ENCODE measurements at places on chromosomes 13 and 19. TPM values are rescaled to one million over a fixed set of nuclear protein-coding genes. Genes with fewer than 3 reads are reported as not detected.
A peak's percentile ranks its signal among the peaks of the same experiment; 100 is the strongest.

Gene MZT1
- 7.6 TPM for total RNA-seq

GRCh38 chr13:98537306-98537705, 39.6 kb downstream of the STK24 start:
- H3K36me3 ChIP-seq: no peaks in the 10 kb centered on the region
- H3K27me3 ChIP-seq: no peaks in the 10 kb centered on the region
- H3K4me1 ChIP-seq: no peaks in the 10 kb centered on the region
- no peak overlapping the region for H3K27ac ChIP-seq
- DNase-seq: no peak

GRCh38 chr19:47099576-47100050, 14.0 kb downstream of the ZC3H4 start:
- no peak overlapping the region for H3K4me3 ChIP-seq
- H3K4me1 ChIP-seq: peaks cover 91% of the 10 kb centered on the region

GRCh38 chr19:43468354-43469159, 3.1 kb upstream of the LYPD3 start:
- H3K36me3 ChIP-seq: no peaks in the 10 kb centered on the region
- no peak for DNase-seq
- no peaks in the 10 kb centered on the region for H3K27me3 ChIP-seq

- DNase-seq: no peak
- no peaks in the 10 kb centered on the region for H3K27me3 ChIP-seq
- no peaks in the 10 kb centered on the region for H3K4me1 ChIP-seq
- no peaks in the 10 kb centered on the region for H3K36me3 ChIP-seq
- H3K4me3 ChIP-seq: no peak overlapping the region
- H3K27ac ChIP-seq: no peak overlapping the region
Observed at GRCh38 chr19:32181216-32181920, 164.0 kb upstream of the ZNF507 start.

Gene SHISA2
- 4.6 TPM for total RNA-seq

DNA sequence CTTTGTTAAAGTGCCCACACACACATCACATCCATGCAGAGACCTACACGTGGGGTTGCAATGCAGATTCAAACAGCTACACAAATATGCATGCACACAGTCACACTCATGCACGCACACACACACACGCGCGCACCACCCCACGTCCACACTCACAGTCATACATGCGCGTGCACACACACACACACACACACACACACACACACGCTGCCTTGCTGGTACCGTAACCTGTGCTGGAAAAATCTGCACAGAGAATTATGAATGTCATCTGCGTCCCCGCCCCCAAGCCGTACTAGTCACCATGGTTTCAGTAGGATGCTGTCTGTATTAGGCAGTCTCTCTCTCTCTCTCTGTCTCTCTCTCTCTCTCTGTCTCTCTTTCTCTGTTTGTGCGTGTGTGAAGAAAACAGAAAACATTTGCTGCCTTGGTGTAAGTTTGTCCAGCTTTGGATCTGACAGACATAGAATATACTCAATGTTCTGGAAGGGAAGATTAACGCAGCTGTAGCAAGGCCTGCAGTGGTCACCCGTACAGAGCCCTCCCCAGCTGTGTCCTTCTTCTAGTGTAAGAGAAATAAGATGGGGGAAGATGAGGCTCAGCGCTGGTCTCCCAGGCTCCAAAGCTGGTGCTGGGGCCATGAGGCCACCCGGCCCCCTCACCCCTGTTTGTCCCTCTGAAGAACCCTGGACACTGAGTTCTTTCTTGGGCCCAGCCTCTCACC, 26.4 kb upstream of the DPP9 start:
- H3K4me1 ChIP-seq: peaks cover 4% of the 10 kb centered on the region
- no peak for DNase-seq
- no peak overlapping the region for H3K27ac ChIP-seq
- H3K4me3 ChIP-seq: no peak overlapping the region

- DNase-seq: no peak
- H3K36me3 ChIP-seq: no peaks in the 10 kb centered on the region
- H3K27ac ChIP-seq: no peak overlapping the region
- H3K4me1 ChIP-seq: no peaks in the 10 kb centered on the region
- peaks cover 25% of the 10 kb centered on the region for H3K27me3 ChIP-seq
Observed at GRCh38 chr19:32570081-32570785, 10.8 kb upstream of the PDCD5 start.

DNA sequence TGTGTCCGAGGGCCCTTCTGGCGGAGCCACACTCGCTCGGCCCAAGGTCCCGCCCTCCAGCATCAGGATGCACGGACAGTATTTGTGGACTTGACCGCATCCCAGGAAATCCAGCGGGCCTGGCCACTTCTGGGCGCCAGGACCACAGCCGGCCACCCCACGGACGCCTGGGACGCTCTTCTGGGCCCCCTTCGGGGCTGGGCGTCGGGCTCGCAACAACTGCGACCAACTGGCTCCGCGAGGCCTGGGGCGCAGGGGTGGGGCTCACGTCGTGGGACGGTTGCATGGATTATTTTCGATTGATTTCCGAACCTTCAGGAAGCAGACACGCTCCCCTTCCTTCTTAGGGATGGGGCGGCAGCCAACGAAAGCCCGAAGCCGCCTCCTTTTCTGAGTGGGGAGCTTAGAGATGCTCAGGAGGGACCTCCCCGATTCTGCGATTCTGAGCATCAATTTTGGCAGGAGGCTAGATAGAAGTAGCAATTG, 521 bp upstream of the NUP58 start:
- H3K4me1 ChIP-seq: peaks cover 9% of the 10 kb centered on the region
- peak overlapping the region; percentile 68 for H3K4me3 ChIP-seq
- no peak for DNase-seq
- H3K27me3 ChIP-seq: no peaks in the 10 kb centered on the region

DNA sequence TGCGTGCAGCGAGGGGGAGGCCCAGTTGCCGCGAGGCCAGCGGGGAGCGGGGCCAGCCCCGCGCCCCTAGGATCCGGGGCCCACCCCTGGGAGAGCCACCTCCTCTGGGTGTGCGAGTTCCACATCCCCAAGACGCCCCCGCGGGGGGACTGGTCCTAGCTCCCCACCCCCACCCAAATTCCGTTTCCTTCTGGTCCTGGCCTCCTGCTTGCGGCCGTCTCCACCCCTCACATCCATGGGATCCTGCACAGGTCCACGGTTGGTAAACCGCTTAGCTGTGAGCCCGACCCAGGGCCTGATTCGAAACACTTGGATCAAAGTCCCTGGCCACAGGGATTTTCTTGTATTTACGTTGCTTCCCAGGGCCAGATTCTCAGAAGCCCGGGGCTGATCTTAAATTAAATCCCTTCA, 324 bp upstream of the FBXO17 start:
- no peak for DNase-seq
- H3K27me3 ChIP-seq: no peaks in the 10 kb centered on the region
- peak overlapping the region; percentile 65 for H3K4me3 ChIP-seq
- no peaks in the 10 kb centered on the region for H3K36me3 ChIP-seq
- H3K4me1 ChIP-seq: no peaks in the 10 kb centered on the region

DNA sequence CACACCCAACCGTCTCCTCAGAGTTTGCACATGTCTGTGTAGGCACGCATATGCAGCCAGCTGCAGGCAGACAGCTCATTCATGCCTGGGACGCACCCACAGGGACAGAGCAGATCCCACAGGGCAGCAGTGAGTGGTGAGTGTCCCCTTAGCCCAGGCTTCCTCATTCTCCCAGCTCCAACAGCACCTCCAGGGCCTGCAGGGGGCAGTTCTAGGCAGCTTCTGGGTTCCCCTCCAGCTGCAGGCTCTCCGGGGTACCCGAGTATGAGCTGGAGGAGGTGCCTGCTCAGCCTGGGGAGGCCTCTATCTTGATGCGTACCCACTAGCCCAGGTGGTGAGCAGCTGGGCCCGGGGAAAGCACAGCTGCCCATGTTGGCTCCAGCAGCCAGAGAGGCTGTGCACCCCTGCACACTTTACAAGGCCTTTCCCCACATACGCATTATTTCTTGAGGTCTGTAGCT, 1.3 kb upstream of the SHANK1 start:
- peaks cover 53% of the 10 kb centered on the region for H3K4me1 ChIP-seq
- no peaks in the 10 kb centered on the region for H3K36me3 ChIP-seq
- no peaks in the 10 kb centered on the region for H3K27me3 ChIP-seq
- H3K27ac ChIP-seq: no peak overlapping the region
- no peak for DNase-seq
- H3K4me3 ChIP-seq: no peak overlapping the region

Gene CRX
- total RNA-seq: not detected

- no peak overlapping the region for H3K4me3 ChIP-seq
- no peak for DNase-seq
- H3K4me1 ChIP-seq: no peaks in the 10 kb centered on the region
- H3K27me3 ChIP-seq: no peaks in the 10 kb centered on the region
- H3K36me3 ChIP-seq: no peaks in the 10 kb centered on the region
Observed at GRCh38 chr13:36480726-36481427, 48.6 kb downstream of the CCNA1 start.

DNA sequence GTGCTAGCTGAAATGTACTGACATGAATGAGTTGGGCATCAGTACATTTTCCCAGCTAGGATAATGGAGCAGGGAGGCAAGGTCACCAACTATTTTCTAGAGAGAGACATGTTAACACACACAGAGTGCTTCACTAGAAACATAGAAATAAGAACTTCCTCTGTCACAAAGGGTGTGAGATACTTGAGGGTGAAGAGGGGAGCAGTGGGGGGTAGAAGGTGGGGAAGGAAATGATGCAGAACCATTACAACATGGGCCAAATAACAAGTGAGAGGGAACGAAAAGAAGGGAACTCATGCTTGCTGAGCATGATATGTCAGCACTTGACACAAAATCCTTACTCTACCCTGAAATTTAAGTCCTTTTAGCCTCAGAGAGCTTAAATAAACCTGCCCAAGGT, 87.8 kb upstream of the RFC3 start:
- H3K4me1 ChIP-seq: peaks cover 20% of the 10 kb centered on the region
- no peak overlapping the region for H3K27ac ChIP-seq
- H3K36me3 ChIP-seq: no peaks in the 10 kb centered on the region
- H3K4me3 ChIP-seq: no peak overlapping the region

DNA sequence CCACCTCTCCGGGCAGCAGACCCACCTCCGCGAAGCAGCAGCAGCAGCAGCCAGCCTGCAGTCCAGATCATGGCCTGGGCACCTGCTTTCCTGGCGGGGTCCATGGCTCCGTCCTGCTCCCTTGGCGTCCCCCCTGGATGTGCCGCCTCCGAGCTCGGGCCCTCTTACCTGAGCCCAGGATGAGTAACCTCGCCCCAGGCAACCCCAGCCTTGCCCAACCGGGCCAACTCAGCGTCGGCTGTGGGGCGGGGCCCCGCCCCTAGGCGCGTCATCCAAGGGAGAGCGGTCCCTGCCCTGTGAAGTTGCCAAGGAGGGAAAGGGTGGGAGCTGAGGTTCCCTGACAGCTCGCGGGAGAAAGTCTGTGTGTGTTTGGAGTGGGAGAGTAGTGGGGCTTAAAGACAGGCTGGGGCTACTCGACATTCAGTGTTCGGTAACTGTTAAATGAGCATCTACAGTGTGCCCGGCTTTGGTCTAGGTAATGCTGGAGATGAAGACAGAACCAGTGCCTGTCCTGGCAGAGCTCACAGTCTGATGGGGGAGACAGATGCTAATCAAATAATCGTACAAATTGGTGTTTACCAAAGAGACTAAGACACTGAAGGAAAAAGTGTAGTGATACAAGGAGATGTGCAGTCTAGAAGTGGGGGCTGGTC, at the start of gene LYPD3:
TSS of gene LYPD3 (minus strand) at position 141 of the 653 bp plus-strand sequence. CDS start at position 104, 37 bp downstream.
- H3K36me3 ChIP-seq: no peaks in the 10 kb centered on the region
- DNase-seq: no peak
- H3K4me1 ChIP-seq: no peaks in the 10 kb centered on the region
- H3K4me3 ChIP-seq: peak within 1 kb of the TSS; percentile 50
- no peaks in the 10 kb centered on the region for H3K27me3 ChIP-seq
- peak within 1 kb of the TSS; percentile 98 for H3K27ac ChIP-seq

Gene CLIP3
- 23.4 TPM for total RNA-seq

DNA sequence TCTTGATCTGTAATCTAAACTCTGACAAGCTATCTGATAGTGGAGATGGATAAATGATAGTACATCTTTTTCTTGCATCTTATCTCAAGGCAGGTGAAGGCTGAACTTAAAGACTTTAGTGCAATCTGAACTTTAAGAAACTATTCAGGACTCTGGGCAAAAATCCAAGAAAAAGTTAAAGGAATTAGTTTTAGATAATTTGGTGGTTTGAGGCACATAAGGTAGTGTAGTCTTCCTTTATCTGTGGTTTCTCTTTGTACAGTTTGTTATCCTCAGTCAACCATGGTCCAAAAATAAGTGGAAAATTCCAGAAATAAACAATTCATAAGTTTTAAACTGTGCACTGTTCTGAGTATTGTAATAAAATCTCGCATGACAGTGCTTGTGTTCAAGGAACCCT, 172.9 kb downstream of the UGGT2 start:
- H3K36me3 ChIP-seq: peaks cover 57% of the 10 kb centered on the region
- H3K4me3 ChIP-seq: no peak overlapping the region
- DNase-seq: no peak
- H3K27me3 ChIP-seq: no peaks in the 10 kb centered on the region
- H3K27ac ChIP-seq: no peak overlapping the region

DNA sequence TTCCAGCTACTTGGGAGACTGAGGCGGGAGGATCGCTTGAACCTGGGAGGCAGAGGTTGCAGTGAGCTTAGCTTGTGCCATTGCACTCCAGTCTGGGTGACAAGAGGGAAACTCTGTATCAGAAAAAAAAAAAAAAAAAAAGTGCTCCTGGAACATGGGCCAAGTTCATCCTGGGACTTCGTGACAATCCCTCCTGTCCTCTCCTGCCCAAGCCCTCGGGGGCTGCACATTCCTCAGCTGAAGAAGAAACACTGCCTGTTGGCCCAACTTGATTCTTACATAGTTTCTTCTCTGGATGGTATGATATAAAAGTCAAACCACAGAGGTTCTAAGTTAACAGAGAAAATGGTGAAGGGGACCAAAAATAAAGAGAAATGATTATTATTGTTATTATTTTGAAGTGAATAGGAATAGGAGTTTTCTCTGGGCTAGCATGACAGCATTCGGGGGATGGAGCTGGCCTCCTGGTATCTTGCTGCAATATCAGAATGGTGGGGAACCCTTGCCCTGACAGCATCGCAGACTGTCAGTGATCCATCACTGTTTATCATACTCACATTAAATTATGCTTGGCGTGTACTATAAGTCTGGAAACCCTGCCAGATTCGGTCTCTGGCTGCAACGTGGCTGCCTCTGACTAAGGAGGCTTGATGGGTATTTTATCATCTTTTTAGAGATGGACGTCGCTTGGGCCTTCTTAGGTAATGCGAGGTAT, 113.7 kb upstream of the OXGR1 start:
- H3K27ac ChIP-seq: no peak overlapping the region
- H3K36me3 ChIP-seq: no peaks in the 10 kb centered on the region

DNA sequence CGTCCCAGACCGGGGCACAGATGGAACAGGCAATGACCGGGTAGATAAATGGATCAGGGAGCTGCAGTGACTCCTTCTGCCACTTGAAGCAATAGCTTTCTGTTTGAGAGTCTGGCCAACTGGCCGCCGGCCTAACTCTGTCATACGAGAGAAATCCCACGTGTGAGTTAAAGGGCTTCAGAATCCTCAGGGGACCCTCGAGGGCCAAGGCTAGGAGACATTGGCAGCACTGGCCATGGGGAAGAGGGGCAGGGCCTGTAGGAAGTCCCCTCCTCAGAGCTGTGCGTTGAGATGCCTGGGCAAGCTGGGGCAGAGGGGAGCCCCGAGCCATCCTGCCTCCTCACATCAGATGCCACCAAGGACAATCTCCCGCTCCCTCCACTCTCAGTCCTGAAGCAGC, 51.6 kb downstream of the KLF2 start:
- peaks cover 30% of the 10 kb centered on the region for H3K4me1 ChIP-seq
- H3K36me3 ChIP-seq: peaks cover 56% of the 10 kb centered on the region
- no peaks in the 10 kb centered on the region for H3K27me3 ChIP-seq
- no peak for DNase-seq
- no peak overlapping the region for H3K27ac ChIP-seq

Gene FLT3LG
- 13.8 TPM for total RNA-seq

Gene WDR87
- total RNA-seq: not detected

Gene APOC4
- not detected for total RNA-seq

All from tibial nerve (tissue), 4 donors.